ENCODE measurements at places on chromosomes 1 and 21. TPM values are rescaled to one million over a fixed set of nuclear protein-coding genes. Genes with fewer than 3 reads are reported as not detected.

DNA sequence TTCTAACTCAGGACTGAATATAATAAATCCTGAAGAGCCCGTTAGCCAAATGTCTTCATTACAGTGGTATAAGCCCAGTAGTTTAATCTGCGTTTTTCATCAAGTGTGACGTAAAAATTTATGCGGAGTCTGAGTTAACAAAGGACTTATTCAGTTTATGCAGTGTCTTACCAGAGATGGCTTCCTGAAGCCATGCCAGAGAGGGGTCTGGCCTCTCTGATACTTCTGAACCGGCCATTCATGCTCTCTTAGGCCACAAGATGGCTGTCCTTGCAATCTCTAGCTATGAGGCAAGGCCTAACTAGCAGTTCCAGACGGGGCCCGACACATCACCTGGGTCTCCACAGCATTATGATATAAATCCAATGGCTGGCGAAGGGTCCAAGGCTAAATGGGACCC, 101.4 kb downstream of the TEX35 start:
- H3K4me3 ChIP-seq: no peak overlapping the region
- H3K27me3 ChIP-seq: no peaks in the 10 kb centered on the region
- DNase-seq: no peak
- no peaks in the 10 kb centered on the region for H3K36me3 ChIP-seq

GRCh38 chr1:66443793-66444192, 90.2 kb upstream of the SGIP1 start:
- no peak for DNase-seq
- H3K4me3 ChIP-seq: no peak overlapping the region
- no peaks in the 10 kb centered on the region for H3K27me3 ChIP-seq
- no peaks in the 10 kb centered on the region for H3K36me3 ChIP-seq
- no peaks in the 10 kb centered on the region for H3K4me1 ChIP-seq

LIN28A gene
- total RNA-seq: 1.5 TPM

DNA sequence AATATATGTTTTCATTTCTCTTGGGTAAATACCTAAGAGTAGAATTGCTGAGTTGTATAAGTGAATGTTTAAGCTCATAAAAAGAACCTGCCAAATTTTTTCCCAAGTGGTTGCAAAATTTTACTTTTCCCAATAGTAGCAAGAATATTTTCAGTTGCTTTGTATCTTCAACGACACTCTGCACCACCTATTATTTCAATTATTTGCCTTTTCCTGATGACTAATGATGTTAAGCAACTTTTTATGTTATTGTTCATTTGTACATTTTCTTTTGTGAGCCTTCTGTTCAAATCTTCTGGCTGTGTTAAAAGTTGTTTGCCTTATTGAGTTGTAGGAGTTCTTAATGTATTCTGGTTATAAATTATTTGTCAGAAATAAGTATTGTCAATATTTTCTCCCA, 299.1 kb upstream of the NRIP1 start:
- H3K36me3 ChIP-seq: no peaks in the 10 kb centered on the region
- H3K27ac ChIP-seq: no peak overlapping the region
- no peaks in the 10 kb centered on the region for H3K4me1 ChIP-seq
- no peak overlapping the region for H3K4me3 ChIP-seq
- H3K27me3 ChIP-seq: no peaks in the 10 kb centered on the region
- DNase-seq: no peak

DNA sequence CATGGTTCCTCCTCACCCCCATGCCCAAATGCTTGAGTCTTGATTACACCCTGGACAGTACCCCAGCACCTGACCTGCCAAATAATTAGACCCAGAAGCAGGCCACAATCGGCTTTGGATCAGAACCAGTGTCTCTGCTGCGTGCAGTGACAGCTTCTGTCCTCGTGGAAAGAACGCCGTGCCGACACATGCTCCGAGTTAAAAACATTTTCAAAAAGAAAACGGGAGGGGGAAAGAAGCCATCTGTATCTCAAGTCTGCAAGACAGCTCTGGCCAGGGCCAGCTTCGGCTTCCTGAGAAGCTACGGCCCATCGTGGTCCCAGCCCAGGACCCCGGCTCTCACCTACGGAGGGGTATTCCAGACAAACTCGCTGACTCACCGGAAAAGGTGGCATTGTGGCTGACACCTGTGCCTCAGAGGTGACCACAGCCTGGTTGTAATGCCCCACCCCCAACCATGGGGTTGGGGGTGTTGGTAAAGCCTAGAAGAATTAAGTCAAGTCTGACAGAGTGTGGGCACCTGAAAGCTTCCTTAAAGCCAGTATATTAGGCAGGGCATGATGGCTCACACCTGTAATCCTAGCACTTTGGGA, 25.8 kb downstream of the SSBP3 start:
- no peaks in the 10 kb centered on the region for H3K36me3 ChIP-seq
- peak overlapping the region; percentile 50 for H3K27ac ChIP-seq
- peaks cover 78% of the 10 kb centered on the region for H3K4me1 ChIP-seq
- DNase-seq: no peak

GRCh38 chr21:38439957-38440356, 58.3 kb downstream of the ERG start:
- no peaks in the 10 kb centered on the region for H3K27me3 ChIP-seq
- H3K27ac ChIP-seq: no peak overlapping the region
- H3K4me3 ChIP-seq: no peak overlapping the region
- peaks cover 8% of the 10 kb centered on the region for H3K4me1 ChIP-seq

GRCh38 chr1:116076831-116077230, 34.4 kb upstream of the MAB21L3 start:
- H3K4me1 ChIP-seq: no peaks in the 10 kb centered on the region
- H3K27me3 ChIP-seq: no peaks in the 10 kb centered on the region
- no peak overlapping the region for H3K27ac ChIP-seq
- no peak for DNase-seq
- H3K4me3 ChIP-seq: no peak overlapping the region
- no peaks in the 10 kb centered on the region for H3K36me3 ChIP-seq

DNA sequence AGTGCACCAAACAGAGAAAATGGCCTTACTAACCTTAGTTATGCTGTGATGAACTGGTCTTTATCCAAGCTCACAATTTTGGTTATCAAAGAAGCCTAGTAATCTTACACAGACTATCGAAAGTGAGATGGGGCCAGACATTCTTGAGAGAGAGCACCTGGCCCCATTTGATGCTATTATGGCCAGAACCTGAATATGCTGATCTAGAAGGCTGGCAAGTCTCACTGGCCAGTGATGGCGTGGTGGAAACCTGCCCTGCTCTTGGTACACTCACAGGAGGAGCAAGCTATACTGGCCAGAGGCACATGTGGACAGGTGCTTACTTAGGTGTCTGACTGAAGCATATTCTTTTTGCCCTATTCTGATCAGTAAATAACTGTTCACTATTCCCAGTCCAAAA, 357.8 kb upstream of the ZRANB2 start:
- H3K36me3 ChIP-seq: no peaks in the 10 kb centered on the region
- no peaks in the 10 kb centered on the region for H3K27me3 ChIP-seq
- H3K4me1 ChIP-seq: no peaks in the 10 kb centered on the region
- H3K27ac ChIP-seq: no peak overlapping the region
- DNase-seq: no peak

Data from testis (tissue), 5 donors.